Subcutaneous adipose tissue (tissue), 4 donors: ENCODE measurements at places on chromosomes 5 and 9. TPM values are rescaled to one million over a fixed set of nuclear protein-coding genes. Genes with fewer than 3 reads are reported as not detected.

Gene ANKH
- total RNA-seq: 34.1 TPM

Gene SKP2
- 13.4 TPM for total RNA-seq

Gene ADAMTS13
- total RNA-seq: not detected

Gene CATSPER3
- total RNA-seq: not detected

Gene GNAQ
- total RNA-seq: 41.8 TPM

Gene OR1Q1
- total RNA-seq: not detected

Gene LCN10
- 8.6 TPM for total RNA-seq

Gene GARIN3
- total RNA-seq: not detected

Gene LTC4S
- total RNA-seq: not detected

Gene HEMGN
- not detected for total RNA-seq

Gene OR1J2
- total RNA-seq: not detected

Gene NLN
- 18.7 TPM for total RNA-seq

Gene SLC46A2
- not detected for total RNA-seq
